GM23248 (cell line): ENCODE measurements at places on chromosomes 3 and 15.

DNA sequence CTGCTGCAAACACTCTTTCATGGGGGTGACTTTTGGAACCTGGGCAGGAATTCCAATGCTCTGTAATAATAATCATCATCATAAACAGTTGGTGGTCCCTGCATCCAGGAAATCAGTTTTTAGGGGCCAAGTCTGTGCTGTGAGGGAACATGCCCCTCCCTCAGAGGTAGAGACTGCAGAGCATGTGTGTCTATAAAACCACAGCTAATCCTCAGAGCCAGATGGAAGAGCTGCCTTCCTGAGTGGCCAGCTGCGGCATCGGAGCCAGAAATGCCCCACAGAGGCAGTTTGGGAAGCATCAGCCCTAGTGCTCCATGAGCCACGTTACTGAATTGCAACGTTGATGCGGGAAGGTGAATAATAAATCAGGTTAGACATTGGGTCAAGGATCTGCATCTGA lies 12.9 kb upstream of the TPM1 start:
- DNase-seq: peak; percentile 26

- DNase-seq: no peak
These were observed 190.6 kb downstream of the SHQ1 start for GRCh38 chr3:72657666-72658065.

GRCh38 chr15:58495891-58496408 lies 64.2 kb downstream of the LIPC start:
- DNase-seq: no peak

- DNase-seq: peak; percentile 62
These were observed 69.2 kb downstream of the ATP8B4 start for GRCh38 chr15:50049871-50050270.

- DNase-seq: no peak
These were observed 500.2 kb upstream of the NR2F2 start for GRCh38 chr15:95830281-95830680.

- no peak for DNase-seq
These were observed 218.7 kb downstream of the FEZF2 start for GRCh38 chr3:62154457-62155148.

GRCh38 chr15:61137105-61137792 lies 91.9 kb downstream of the RORA start:
- no peak for DNase-seq

- peak; percentile 43 for DNase-seq
These were observed 38.4 kb downstream of the UBP1 start for GRCh38 chr3:33401781-33402180.

DNA sequence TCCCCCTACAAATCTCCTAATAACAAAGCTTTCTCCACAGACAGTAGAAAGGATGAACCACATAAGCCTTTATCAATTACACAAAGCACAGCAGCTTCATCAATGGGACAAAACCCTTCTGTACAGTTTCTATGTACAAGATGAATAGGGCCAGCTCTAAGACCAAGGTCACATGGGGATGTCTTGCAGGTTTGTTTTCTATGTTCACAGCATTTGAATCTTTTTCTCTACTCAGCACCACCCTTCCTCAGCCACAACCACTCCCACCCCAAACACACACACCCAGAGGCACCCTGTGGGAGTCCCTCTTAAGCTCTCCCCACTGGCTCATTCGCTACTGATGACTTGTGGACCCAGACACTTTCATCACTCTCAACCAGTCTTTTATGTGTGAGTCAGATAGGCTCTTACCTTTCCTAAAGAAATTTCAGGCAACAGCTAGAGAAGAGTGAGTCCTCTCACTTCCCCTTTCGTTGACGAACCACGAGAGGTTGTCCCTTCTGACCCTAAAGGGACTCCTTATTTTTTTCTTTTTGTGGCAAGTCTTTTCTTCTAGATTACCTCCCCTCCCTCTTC lies 57.9 kb downstream of the ARHGAP31 start:
- DNase-seq: peak; percentile 45

- DNase-seq: peak; percentile 58
These were observed 77.5 kb upstream of the TNFAIP8L3 start for GRCh38 chr15:51172193-51172592.

DNA sequence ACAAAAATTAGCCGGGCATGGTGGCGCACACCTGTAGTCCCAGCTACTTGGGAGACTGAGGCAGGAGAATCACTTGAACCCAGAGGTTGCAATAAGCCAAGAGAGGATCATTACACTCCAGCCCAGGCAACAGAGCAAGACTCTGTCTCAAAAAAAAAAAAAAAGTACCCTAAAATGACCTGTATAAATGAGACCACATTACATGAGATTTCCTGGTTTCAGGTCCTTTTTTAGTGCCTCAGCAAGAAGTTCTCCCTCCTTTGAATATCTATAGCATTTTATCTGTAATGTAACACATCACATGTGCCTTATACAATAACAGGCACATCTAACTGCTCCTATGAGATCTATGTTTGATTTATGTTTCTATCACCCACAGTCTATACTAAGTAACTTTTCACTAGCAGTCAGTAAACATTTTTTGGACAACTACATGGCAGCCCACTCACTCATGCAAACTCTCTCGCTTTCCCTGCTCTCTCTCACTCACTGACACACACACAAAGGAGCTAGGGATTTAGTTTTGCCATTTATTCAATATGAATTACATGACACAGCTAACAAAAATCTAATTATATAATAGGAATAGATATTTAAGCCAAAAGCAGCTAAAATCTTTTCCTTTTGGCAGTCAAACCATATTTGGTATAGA lies 34.1 kb downstream of the ADAM10 start:
- no peak for DNase-seq

- DNase-seq: peak; percentile 53
These were observed 115.8 kb upstream of the FLNB start for GRCh38 chr3:57892423-57892822.

- no peak for DNase-seq
These were observed 15.0 kb downstream of the TCF12 start for GRCh38 chr15:56933410-56933809.

GRCh38 chr15:65521350-65521749 lies 3.9 kb upstream of the DPP8 start:
- no peak for DNase-seq

GRCh38 chr3:102329561-102329960 lies 105.3 kb upstream of the ZPLD1 start:
- no peak for DNase-seq

GRCh38 chr3:121998611-121999473 lies 23.2 kb downstream of the ILDR1 start:
- DNase-seq: no peak

DNA sequence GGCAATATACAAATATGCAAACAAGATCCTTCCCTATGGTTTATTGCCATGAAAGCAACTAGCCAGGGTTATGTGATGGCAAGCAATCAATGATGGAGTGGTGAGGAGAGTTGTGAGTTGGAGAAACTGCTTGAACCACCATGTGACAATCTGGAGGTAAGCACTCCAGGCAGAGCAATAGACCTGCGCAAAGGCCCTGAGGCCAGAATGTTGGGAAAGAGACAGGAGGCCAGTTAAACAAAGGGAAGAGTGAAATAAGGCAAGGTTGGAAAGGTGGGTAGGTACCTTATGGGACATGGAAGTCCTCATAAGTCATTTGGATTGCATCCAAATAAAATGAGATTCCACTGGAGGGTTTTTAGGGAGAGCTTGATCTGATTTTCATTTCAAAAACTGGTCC lies 80.0 kb upstream of the WNT5A start:
- no peak for DNase-seq

DNA sequence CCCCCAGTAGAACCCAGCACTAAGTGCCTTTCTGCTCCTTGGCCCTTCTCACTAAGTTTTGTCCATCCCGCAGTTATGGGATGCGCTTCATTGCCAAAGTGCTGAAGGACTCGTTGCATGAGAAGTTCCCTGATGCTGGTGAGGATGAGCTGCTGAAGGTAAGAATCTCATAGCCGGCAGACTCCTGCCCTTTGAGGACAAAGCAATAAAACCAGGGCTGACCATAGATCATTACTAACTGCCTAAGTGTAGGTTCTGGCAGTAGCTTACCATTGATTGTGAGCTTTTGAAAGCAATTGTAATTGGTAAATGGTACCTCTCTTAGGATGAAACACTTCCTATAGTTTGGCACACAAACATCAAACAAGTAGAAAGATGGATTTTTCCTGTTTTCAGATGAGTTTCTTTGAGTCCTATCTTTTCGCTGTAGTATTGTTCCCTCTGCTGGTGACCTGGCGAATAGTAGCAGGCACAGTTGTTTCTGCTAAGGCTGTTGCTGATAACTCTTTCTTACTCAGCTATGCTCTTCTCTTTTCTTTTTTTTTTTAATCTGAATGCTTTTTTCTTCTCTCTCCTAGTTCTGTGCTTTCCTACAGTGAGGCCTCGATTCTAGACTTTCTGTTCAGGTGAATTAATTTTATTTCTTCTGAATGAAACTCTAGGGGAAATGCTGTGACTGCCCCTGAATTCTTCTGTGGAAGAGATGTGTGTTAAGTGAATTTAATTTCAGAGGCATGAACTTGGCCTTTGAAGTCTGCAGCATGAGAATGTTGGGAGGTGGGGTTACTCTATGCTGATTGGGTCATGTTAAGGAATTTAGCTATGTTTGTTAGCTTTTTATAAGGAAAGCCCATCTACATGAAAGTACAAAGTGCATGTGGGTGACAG lies 47.4 kb upstream of the CRTC3 start:
- peak; percentile 67 for DNase-seq

DNA sequence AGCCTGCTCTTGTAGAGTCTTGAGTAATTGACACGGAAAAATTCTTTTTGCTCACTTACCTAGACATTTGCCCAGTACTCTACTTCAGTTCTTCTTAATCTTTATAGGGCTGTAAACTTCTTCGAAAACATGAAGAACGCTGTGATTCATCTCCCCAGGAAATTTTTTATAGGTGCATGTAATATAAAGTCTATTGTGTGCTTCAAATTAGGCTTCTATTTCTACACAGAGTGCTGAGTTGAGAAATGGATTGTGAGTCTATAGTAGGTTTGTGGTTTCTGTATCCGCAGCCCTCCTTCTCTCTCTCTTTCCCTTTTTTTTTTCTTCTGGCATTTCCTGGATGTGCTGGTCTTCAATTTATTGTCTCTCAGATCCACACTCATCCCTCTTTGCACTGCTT lies 183.3 kb upstream of the DCBLD2 start:
- DNase-seq: peak; percentile 46

DNA sequence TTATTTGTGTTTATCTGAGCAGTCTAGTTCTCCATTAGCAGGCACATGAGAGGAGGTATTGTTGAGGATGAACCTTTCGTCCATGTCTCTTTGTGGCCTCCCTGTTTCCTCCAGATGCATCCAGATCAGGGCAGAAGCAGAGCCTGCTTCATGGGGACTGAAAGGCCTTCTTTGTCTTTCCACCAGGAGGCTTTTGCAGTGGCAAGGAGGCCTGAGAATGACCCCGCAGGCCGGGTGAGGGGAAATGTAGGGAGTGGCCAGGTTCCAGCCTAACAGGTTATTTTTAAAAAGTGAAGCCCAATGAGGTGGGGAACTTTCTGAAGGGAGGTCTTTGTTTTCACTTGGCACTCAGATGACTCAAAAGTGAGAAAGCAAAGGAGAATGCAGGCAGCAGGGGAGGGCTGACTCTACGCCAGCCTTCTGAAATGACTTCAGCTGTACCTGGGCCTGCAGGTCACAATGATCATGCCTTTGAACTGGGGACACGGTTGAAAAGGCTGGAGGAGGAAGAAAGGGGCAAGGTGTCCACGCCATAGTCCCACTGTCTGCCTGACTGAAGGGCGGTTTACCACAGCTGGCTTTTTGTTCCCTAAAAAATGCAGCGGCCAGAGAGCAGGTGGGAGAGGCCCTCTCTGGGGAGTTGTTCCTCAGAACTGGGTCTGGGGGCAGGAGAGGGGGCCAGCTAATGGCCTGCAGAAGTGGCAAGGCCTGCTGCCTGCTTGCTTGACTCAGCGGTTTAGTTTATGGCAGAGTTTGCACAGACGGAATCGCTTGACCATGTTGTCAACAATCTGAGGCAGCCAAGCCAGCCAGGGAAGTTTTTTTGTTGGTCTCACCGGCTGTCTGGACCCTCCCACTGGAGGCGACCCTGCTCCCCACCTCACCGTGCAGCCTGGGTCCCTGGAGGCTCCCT lies 28.7 kb downstream of the CMTM7 start:
- DNase-seq: peak; percentile 50

DNA sequence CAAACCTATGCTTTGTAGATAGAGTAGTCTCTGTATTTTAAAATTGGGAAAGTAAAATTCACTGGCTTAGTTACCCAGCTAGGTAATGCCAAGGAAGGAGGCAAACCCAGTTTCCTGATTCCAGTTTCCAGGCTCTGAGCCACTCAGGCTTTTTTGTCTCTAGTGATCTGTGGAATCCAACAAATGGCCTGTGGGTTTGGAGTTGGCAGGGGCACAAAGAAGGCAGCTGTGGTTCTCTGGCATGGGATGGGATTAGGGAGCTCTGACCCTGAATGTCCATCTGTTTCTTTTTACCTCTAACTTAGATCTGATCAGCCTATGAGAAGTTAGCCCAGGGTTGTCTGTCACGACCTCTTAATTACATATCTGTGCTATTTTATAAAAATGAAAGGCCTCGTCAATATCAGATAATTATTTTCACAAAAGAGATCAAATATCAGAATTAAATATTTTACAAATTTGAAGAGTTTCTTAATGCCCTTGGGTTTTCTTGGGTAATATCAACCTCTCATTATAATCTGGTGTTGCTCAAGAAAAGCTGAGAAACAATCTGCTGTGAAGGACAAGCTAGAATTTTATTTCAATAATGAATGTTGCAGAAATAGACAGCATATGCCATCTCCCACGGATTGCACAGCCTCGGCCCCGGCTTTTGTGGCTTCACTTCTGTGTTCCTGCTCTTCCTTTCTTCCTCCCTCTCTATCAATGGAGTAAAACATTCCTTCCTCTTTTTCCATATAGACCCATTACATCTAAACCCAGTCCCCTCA lies 63.7 kb upstream of the DAZL start:
- DNase-seq: no peak

DNA sequence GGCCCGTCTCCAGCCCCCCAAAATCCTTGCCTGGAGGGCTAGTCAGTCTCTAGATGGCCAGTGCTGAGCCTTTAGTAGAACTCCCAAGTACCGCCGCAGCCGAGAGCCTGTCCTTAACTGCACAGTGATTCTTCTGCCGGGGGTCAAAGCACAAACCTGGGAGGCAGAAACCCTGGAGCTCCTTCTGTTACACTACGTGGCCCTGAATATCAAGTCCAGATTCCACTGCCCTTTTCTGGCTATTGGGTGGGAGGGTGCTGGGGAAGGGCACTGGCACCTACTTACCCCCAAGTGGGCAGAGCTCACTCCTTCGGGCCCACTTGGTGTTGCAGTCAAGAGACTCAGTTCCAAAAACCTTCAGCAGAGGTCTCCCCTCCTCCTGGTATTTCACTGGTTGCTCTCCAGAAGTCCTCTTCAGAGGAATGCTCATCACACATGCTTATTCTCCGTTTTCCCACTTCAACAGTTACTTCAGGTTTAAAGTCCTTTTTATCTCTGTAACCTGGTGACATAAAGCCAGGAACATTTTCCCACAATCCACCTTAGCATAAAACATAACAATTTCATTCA lies 10.8 kb downstream of the PDHB start:
- DNase-seq: peak; percentile 48
